ENCODE measurements at places on chromosomes 6 and 20. TPM values are rescaled to one million over a fixed set of nuclear protein-coding genes. Genes with fewer than 3 reads are reported as not detected.

The MACROD2 gene
- total RNA-seq, result 2.0 TPM

DNA sequence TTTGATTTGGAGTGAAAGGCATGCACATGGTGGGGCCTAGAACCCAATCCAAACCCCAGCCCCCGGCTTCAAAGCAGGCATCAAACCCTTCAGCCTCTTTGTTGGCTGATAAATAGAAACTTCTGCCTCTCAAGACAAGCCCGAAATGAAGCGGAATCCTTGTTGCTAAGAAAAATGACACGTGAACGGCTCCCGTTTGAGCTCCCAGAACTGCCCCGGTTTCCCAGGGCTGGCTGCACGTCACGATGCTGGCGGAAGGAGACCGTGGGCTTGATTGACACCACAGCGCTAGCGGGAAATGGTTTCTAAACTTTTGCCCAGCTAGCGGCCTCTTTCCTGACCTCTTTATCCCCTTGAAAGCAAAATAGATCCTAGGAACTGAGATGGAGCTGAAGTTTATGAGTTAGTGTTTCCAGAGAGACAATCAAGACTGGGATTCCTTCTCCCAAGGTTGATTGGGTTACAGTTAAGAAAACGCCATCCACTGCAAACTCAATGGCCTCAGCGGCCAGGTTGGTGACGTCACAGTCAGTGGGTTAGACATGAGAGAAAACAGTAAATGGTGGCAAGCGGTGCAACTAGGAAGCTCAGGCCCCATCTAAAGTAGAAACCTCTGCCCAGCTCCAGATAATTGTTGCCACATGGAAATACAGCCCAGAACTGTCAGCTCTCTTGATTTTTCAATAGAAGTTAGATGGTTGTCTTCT lies 117.0 kb downstream of the ANKRD60 start:
- H3K4me3 ChIP-seq, result no peak overlapping the region
- peak overlapping the region; percentile 50 for H3K27ac ChIP-seq
- H3K4me1 ChIP-seq, result no peaks in the 10 kb centered on the region
- DNase-seq, result no peak
- no peaks in the 10 kb centered on the region for H3K27me3 ChIP-seq

DNA sequence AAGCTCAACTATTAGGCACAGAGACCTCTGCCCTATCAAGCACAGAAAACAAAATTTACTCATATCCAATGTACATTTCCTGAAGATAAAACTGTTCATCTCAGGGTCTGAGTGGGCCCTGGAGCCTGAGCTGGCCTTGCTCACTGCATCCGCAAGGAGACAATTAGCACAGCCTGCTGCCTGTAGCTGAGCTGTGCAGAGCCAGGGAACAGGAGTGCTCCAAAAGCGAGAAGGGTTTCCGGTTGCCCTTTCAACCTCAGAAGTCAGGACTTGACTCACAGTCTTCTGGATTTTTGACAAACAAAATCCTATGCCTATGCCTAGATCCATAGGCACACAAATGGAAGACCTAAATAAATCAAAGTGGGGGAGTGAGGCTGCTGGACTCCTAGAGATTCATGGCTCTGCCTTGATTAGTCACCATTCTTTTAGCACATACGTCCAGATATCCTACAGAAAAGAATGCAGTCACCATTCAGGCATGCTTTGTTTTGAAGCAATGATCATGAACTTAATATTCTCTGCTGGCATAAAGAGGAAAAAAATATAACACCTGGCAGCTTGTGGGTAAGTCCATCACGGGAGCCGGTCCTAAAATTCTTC lies 73.5 kb downstream of the BFSP1 start:
- H3K27me3 ChIP-seq, result no peaks in the 10 kb centered on the region
- H3K4me3 ChIP-seq, result no peak overlapping the region
- no peak overlapping the region for H3K27ac ChIP-seq
- H3K4me1 ChIP-seq, result peaks cover under 1% of the 10 kb centered on the region
- no peaks in the 10 kb centered on the region for H3K36me3 ChIP-seq

DNA sequence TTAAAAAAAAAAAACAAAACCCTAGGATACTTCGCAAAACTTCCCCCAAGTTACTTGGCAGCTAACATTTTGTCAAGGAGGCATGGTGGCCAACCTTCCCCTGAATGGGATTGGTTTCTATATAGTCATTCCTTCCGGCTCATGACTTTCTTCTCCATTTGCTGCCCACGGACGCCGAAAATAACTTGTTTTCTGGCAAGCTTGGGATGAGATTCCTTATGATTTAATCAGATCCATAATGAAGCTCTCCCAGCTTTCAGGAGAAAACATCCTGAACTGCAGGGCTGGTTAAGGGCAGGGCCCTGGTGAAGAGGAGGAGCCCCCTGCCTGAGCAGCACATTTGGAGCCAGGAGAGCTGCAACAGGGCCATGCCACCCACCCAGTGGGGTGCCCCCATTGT lies 49.9 kb downstream of the PPP1R16B start:
- no peaks in the 10 kb centered on the region for H3K27me3 ChIP-seq
- H3K4me3 ChIP-seq, result no peak overlapping the region
- DNase-seq, result no peak

The SMLR1 gene
- total RNA-seq, result 0.48 TPM

Data from endodermal cell (in vitro differentiated cells).